ENCODE measurements at places on chromosomes 2 and 18.

DNA sequence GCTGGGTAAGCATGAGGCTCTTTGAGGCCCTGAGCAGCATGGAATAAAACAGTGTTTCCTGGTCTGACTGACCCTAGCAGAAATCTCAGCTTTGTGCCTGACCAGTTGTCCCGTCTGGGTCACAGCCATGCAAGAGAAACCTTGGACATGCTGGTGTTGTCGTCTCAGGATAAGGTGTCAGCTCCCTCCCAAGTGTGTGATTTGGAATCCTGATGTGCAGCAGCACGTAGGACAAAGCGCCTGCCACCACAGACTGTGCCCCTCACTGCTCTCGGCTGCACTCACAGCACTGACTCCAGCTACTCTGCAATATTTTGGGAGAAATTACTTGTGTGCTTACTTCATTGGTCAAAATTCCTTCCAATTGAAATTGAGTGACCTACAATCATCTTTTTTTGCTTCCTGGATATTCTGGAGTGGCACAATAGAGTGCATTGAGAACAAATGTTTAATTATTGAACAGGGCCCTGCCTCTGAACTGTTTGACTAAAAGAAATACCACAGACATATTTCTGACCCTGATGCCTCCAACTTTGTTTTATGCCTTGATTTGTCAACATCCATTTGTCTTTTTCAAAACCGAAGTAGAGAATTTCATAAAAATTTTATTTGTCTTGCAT is 352.4 kb downstream of the SOCS6 start:
- DNase-seq: no peak

DNA sequence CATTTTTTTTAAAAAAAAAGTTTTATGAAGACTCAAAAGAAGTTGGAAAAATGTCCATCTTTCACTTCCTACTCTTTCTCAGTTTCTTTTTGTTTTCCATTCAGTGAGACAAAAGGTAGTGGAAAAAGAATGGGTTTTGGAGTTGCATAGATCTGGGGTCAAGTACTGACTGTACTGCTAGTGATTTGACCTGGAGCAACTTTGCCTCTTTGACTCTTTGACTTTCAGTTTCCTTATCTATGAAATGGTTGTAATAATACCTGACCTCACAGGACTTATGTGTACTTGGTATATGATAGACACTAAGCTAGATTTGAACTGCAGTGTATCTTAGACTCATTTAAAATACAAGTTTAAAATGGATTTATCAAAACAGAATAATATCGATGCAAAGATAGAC is 3.5 kb upstream of the KCNE4 start:
- no peak for DNase-seq

DNA sequence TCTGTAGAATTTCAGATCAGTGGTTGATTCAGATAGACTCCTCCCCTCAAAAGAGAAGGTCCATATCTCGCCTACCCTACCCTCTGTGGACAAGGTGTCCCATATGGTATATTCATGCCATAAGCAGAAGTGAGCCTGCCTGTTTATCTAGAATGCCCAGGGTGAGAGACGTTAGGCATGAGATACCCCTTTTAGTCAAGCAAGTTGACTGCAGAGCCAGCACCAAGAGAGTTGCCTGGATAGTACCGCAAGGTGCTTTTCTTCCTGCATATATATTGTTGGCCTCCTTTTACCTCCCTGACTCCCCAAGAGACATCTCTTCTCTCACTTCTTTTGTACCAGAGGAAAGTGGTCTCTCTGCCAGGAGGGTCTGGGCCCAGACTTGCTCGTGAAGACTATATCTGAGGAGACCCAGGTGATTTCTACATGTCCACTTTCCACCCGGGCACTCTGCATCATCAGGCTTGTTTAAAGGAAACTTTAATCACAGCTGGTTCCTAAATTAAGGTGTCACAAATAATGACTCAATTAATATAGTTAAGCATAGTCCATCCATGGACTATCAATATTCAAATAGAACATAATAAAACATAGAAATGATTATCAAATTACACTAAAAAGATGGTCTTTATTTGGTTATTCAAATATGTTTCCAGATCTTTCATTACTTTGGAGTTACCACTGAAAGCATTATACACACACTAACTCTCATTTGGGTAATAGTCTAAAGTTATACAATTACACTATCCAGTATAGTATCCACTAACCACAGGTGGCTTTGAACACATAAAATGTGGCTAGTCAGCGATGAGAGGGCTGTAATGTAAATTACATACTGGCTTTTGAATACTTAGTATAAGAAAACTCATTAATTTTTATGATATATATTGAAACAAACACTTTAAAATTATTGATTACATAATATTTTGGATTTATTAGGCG is 4.1 kb downstream of the ITGA4 start:
- DNase-seq: no peak

DNA sequence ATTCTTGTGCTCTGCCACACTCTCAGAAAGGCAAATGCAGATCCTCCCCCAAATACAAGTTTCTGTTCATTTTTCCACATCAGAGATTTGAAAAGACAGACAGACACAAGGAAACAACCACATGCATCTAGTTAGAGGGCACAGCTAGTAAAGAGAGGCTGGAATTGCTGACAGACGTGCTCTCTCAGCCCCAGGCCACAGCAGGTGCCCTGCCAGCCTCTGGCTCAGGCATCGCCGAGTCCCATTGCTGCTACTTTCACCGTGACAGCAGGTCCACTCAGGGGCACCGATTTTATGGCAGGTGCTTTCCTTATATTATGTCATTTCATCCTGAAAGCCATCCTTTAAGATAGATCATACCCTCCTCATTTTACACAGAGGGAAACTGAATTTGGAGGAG is 507.5 kb downstream of the EIPR1 start:
- no peak for DNase-seq

- DNase-seq: no peak
Observed at GRCh38 chr2:33038799-33039198, 92.0 kb downstream of the LTBP1 start.

DNA sequence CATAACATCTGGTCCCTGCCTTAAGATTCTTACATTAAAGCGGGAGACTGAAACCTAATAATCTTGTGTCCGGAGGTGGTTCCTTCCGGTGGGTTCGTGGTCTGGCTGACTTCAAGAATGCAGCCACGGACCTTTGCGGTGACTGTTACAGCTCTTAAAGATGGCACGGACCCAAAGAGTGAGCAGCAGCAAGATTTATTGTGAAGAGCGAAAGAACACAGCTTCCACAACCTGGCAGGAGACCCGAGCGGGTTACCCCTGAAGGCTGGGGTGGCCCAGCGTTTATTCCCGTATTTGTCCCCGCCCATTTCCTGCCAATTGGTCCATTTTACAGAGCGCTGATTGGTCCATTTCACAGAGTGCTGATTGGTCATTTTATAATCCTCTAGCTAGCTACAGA is 122.3 kb upstream of the SIX2 start:
- no peak for DNase-seq

DNA sequence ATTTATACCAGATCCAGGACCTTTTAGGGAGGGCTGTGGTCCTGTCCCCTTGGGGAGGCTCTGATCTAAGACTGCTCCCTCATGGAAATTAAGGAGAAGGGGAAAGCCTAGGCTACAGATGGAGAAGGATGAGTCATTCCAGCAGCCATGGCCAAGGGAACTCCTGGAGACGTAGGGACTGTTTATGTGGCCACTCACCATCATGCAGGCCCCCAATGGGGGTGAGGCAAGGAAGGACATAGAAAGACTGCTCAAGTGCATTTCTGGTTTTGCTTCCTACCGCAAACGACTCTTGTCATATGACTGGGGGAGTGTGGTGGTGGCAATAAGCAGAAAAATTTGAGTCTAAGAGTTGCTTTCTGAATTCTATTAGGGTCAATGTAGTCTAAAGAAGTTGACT is 54.0 kb upstream of the CYP1B1 start:
- no peak for DNase-seq

- DNase-seq: no peak
Observed at GRCh38 chr2:21793461-21793860, 669.7 kb downstream of the TDRD15 start.

GRCh38 chr2:18829976-18830375 is 240.6 kb upstream of the NT5C1B start:
- no peak for DNase-seq

- no peak for DNase-seq
Observed at GRCh38 chr2:191748528-191749180, 70.7 kb downstream of the NABP1 start.

DNA sequence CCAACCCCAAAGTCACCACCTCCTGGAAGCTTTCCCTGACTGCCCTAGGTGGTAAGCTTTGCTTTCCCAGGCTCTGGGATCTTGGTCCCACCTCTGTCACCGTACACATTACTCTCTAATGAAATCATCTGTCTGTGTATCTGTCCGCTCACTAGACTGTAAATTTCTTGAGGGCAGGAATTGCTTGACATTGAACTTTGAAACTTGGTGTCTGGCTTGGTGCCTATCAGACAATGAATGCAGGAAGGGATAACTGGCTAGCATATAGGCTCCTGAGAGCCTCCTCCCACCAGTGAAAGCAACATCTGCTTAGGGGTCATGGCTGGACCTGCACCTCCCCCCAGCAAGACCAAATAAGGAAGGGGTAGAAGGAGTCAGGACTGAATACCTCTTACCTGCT is 155.7 kb downstream of the TNS1 start:
- DNase-seq: no peak

GRCh38 chr2:33321236-33321771 is 155.1 kb upstream of the RASGRP3 start:
- no peak for DNase-seq

DNA sequence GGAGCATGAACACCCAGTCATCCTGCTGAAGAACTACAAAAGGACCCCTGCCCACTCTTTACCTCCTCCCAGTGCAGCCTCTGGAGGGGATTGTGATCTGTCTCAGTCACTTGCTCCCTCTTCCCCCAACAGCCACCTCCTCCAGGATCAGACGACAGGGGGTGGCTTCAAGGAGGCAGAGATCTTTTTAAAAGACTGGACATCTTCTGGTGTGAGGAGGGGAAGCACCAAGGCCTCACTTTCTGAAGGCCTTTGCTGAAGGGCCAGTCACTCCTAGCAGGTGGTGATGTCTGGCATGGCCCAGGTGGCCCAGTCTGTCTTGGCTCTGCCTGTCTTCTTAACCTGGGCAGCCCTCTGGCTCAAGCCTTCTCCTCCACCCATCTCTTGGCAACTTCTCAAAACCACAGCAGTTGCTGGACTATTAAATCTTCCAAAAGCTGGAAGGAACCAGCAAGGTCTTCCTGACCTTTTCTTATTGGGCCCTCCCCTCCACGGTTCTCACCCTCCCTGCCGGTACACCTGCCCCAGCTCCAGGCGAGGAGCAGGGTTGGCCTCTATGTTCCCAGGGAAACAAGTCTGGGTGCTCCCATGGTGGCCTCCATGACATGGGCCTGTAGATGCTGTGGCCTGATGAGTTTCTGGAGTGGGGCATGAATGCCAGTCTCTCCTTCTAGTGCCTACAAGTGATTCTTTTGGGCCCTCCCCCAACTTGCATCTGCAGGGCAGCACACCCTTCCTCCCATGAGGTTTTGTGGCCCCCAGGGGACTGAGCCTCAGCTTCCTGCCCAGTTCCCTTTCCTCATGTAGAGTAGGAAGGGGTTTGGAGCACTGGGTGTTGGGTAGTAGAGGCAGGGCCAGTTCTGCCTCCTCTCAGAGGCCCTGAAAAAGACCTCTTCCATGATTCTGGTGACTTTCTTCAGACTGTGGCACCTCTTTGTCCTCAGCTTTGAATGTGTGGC is 5.0 kb upstream of the ATP6V1B1 start:
- no peak for DNase-seq

DNA sequence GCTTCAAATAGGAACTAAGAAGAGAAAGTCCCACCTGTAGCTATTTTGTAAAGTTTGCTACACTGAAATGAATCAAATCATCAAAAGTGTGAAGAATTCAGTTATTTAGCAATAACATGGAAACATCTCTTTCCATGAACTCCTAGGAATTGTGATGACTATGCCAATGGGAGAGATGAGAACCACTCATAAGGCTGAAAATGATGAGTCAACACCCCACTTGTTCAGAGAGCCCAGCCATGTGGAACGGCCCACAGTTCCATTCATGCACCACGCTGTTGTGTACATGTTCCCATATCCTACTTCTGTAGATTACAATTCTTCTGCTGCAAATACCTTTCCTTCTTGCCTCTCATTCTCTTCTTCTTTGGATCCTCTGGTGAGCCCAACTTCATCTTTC is 645.5 kb upstream of the ID2 start:
- no peak for DNase-seq

GRCh38 chr2:137115081-137115794 is 349.9 kb downstream of the THSD7B start:
- DNase-seq: no peak

- no peak for DNase-seq
Observed at GRCh38 chr2:66305718-66306117, 129.2 kb upstream of the MEIS1 start.

GRCh38 chr2:12073217-12073852 is 326.9 kb downstream of the LPIN1 start:
- no peak for DNase-seq

DNA sequence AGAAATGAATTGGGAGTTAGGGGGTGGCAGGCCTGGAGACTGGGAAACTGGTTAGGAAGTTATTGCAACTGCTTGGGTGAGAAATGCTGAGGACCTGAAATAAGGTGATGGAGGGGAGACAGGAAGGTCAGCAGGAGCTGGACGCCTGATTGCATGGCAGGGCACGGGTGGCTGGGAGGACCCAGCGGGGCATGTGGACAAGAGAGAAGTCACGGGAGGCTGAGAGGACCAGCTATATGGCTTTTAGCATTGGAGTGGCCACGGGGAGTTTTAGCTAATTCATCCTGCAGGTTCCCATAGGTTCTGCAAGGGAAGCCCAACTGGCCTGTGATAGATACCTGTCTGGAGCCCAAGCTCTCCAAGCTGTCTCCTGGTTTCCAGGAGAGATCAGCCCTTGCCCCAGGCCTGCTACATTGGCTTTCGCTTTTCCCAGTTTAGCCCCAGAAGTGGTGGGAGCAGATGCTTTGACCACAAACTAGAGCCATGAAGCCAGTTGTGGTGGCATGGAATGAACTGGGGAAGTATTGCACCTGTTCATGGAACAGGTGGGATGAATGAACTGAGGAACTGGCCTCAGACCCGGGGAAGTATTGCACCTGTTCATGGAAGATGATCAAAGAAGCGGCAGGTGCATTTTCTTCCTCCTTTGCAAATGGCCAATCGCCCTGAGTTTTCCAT is 93.6 kb upstream of the TAF1B start:
- DNase-seq: no peak

GRCh38 chr18:45073556-45073955 is 392.9 kb downstream of the SETBP1 start:
- DNase-seq: no peak

DNA sequence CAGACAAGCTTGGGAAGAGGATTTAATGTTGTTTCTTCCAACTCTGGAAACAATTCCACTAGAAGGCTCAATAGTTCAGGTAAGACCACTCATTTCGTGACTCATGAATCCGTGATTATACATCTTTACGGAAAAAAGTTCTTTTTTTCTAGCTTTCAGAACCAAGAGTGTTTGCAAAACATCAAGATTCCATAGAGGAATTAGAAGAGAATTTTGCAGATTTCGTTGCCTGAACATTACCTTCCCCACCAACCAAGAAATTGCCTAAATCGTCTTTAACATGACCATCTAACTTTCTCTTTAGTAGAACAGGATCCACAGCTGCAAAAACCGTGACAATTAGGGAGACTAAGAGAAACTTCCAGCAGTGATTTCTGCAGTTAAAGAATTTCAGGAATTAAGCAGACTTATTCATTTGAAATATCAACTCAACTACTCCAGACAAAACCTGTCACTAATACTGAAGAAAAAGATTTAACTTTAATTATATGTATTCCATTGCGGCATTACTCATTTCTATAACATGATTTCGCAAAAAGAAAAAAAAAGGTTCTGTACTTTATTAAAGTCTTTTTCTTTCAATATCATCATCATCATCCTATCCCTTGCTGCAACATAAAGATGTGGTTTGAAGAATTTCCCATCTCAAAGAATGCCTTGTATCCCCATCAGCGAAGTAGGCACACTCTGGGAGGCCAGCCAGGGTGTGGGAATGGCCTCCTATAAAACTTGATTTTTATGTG is 1.9 kb upstream of the NAB1 start:
- DNase-seq: no peak
